ENCODE measurements at places on chromosomes 2 and 18.
A peak's percentile ranks its signal among the peaks of the same experiment; 100 is the strongest.

- DNase-seq = no peak
These were observed 30.2 kb downstream of the INHBB start for GRCh38 chr2:120376101-120376500.

DNA sequence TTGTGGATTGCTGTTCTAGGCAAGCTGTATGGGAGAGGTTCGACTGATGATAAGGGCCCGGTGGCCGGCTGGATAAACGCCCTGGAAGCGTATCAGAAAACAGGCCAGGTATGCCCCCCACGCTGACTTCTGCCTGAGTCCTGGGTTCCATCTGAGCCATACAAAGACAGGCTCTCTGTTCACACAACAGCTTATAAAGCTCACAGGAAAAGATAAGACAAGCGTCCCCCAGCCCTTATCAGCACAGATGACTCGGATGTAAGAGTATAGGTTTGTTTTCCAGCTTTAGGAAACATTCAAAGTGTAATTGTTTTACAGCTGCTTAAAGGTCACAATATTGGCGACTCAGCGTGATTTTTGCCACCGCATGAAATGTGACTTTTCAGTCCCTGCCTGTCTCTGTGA, 12.7 kb downstream of the CNDP2 start:
- no peak for DNase-seq

GRCh38 chr18:75047240-75047961, 161.5 kb downstream of the PTGR3 start:
- DNase-seq = no peak

- no peak for DNase-seq
These were observed 66.6 kb downstream of the PPP4R1 start for GRCh38 chr18:9547782-9548181.

DNA sequence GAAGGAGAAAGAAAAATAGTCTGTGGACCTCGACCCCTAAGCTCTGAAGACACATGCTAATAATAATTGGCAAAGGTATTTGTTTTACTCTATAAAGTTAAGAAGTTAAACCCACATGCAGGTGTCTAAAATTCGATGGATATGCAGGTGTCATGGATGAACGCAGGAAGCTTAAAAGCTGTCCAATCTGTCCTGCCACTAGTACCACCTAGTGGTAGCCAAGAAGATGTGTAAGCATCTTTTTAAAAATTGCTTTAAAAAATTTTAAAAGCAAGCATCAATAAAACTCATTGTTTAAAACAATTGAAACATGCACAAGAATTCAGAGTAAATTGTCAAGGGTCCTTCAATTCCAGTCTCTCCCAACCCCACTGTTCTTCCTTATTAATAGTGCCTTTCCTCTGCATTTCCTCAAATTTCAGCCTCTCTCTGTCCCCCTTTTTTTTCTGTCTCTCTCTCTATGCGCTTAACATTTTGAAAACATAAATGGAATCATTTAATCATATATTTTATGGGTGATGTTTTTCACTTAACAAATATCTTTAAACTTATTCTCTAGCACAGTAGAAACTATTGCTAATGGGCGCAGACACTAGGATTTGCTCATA, 30.6 kb upstream of the PPP3R1 start:
- peak; percentile 30 for DNase-seq
